Upper lobe of right lung (tissue), 1 donor: ENCODE measurements at places on chromosomes 4 and X.

DNA sequence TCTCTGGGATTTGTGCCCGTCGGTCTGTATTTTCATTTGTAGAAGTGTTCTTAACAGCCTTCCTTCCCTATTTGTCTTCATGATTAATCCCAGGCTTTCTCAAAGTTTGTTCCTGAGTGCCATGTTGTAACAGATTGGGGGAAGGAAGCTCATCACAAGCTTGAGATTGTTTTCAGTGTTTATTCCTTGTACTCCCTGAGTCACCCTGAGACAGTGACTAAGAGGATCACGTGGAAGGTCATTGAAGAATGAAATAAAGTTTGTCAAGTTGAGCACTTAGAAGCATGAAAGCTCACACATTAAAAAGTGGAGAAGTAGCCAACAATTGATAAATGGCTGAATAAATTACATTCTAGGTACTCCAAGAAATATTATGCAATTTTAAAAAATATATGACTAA is 153.5 kb upstream of the FAM241A start:
- no peak for DNase-seq

DNA sequence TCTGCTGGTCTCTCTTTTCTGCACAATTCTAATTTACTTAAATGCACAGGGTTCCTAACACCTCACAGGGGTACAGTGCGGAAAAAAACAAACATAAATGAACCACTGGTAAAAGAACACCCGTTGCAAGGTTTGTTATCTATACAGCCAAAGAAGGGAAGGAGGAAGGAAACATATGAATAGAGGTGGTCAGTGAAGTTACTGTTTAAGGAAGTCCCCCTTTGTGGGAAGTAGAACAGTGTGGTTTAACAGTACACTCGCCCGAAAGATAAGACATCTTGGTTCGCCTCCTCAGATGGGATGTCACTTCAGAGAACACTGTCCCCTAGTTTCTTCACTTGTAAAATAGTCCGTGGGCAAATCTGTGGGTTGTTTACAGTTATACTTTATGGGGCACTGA is 57.5 kb downstream of the TEC start:
- no peak for DNase-seq

DNA sequence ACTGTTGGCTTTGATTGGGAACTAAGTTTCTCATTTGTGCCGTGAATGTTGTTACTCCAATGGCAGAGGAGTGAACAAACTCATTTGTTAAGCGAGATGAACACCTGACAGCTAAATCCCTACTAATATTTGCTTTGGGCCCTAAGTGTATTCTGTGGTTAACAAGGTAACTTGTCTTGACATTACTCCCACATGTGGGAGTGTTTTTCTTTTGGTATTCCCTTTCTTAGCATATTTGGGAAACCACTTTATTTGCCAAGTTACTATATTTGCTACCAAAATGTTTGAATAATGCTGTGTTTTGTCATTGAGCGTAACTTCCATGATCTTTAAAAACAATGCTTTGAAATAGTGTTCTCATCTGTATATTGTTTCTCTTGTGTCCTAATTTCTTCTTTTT is 82.5 kb downstream of the ARHGAP10 start:
- no peak for DNase-seq

GRCh38 chr4:84417997-84418709 is 80.9 kb downstream of the NKX6-1 start:
- no peak for DNase-seq

DNA sequence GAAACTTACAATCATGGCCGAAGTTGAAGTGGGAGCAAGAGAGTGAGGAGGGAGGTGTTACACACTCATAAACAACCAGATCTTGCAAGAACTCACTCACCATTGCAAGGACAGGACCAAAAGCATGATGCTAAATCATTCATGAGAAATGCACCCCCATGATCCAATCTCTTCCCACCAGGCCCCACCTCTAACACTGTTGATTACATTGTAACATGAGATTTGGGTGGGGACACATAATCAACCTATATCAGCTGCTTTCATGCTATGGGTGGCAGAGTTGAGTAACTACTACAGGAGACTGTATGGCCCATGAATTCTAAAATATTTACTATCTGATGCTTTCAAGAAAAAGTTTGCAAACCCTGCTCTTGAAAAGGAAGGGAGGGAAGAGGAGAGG is 155.1 kb downstream of the DEFB131A start:
- no peak for DNase-seq

GRCh38 chrX:101430457-101431078 is 22.5 kb downstream of the HNRNPH2 start:
- DNase-seq, result no peak

- no peak for DNase-seq
Measured at GRCh38 chrX:112654871-112655270, 24.9 kb downstream of the LHFPL1 start.

- DNase-seq, result no peak
Measured at GRCh38 chr4:26289401-26289800, 31.4 kb upstream of the RBPJ start.

GRCh38 chr4:107579099-107579498 is 140.9 kb downstream of the PAPSS1 start:
- no peak for DNase-seq

DNA sequence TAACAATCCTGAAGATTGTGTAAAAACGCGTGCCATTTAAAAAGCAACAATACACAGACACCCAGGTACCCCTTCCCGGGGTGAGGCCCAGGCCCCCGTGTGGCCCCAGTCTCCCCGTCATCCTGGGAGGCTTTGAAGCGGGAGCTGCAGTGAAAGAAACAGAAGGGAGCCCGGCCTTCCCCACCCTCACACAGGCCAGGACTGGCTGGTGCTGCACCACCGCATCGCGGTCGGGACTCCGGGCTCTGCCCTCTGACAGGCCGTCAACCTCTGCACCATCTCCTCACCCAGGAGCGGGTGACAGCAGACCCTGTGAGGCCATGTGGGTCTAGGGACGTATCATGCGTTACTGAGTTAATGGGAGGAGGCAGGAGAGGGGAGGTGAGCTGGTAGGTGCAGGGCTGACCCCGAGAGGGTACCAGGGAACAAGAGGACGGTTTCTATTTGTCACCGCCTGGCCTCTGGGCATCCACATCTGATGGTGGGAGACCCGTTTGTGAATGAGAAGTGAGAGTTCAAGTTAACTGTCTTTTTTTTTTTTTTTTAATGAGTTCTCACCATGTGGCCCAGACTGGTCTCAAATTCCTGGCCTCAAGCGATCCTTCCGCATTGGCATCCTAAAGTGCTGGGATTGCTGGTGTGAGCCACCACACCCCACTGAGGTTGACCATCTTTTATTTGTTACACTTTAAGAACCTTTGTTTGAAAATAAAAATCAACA is 27.3 kb downstream of the PIGG start:
- DNase-seq, result no peak

DNA sequence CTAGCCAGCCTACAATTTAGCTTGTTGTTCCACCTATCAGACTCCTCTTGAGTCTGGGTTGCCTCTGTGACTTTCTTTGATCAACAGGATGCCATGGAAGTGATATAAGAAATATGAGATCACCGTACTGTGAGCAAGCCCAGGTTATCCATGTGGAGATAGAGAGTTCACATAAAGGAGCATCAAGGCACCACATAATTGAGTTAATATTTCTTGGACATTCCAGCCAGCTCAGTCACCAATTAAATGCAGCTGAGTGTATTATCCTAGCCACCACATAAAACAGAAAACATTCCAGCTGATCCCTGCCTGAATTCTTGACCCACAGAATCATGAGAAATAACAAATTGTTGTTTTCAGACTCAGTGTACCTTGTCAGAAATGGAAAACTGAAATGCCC is 253.6 kb downstream of the PPP1R2C start:
- no peak for DNase-seq

DNA sequence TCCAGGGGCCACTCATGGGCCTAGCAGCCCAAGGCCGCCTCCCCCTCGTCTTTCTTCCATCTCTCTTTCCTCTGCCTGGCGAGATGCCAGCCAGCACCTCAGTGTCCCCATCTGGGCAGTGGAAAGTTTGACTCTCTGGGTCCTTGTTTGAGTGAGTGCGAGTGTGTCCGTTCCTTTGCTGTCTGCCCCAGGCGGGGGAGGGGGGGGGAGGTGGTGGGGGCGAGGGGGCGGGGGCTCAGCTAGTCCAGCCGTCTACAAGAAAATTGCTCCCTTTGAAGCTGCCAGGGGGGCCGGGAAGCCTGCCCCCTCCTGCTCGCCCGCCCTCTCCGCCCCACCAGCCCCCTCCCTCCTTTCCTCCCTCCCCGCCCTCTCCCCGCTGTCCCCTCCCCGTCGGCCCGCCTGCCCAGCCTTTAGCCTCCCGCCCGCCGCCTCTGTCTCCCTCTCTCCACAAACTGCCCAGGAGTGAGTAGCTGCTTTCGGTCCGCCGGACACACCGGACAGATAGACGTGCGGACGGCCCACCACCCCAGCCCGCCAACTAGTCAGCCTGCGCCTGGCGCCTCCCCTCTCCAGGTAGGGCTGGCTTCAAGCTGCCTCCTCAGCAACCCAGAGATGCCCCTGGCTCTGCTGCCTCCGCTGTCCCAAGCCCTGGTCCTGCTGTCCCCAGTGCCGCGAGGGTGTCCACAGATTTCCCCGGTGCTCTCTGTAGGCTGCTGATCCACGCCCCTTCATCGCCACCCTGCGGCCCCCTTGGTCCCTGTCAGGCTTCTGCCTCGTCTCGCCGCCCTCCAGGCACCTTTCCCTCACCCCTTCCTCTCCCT is at the start of gene BGN:
Gene BGN, plus strand, starts transcription at position 440 of the 821 bp plus-strand sequence. CDS start 9,652 bp downstream, outside the sequence.
- no peak for DNase-seq

DNA sequence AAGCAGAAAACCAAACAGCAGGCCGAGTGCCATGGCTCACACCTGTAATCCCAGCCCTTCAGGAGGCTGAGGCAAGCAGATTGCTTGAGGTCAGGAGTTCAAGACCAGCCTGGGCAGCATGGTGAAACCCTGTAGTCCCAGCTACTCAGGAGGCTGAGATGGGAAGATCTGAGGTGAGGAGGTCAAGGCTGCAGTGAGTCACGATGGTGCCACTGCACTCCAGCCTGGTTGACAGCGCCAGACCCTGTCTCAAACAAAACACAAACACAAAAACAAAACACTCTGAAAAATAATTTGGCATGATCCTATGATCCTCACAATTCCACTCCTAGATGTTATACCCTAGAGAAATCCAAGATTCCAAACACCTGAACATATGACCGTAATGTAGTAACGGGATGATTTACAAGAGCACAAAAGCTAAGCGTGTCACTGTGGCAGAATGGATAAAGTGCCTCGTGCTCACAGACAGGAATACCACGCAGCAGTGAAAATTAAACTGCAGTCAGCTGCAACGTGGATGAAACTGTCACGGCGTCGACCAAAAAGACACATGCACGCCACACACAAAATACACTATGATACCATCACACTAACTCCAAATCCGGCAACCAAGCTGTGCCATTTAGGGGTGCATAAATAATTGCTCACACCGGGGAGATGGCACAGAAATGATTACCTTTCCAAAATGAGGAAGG is 1.7 kb downstream of the NELFA start:
- DNase-seq, result peak; percentile 21

DNA sequence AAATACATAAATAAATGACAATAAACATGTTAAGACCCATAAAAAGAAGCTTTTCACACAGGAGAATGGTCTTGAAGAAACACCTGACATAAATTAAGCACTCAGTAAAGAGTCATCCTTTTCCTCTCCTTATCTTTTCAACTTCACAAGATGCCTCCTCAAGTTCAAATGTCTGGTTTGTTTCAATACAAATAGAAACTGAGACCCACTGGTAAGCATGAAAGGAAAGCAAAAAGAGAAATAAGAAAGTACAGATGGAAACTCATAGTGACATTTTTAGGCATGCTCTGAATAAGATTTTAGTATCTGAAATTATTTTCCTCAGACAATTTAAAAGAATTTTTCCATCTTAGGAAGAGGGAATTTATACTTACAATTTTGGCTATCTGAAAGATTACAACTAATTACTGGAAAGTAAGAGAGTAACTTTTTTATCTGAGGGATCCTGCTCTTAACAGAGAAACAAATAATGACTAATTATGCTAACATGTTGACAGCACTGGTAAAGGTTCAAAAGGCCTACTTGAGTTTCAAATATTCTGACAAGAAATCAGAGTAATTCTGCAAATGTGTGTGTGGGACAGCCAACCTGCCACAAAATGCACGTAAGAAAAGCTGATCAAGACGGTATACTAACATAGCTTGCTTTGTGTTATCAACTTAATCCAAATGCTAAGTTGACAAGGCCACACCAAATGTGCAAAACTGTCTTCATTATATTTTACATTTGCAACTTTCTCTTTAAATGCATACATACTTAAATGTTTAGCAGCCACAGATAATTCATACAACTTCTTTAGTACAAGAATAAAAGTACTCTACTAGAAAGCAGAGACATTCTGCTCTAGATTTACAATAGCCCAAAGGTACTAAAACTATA is 113.0 kb downstream of the IQCM start:
- no peak for DNase-seq

- no peak for DNase-seq
Measured at GRCh38 chr4:123593655-123594054, 197.1 kb downstream of the SPRY1 start.

GRCh38 chr4:76011700-76012387 is 4.5 kb upstream of the CXCL9 start:
- DNase-seq, result no peak
